Heart left ventricle (tissue), 16 donors: ENCODE measurements at places on chromosomes 4 and X. TPM values are rescaled to one million over a fixed set of nuclear protein-coding genes. Genes with fewer than 3 reads are reported as not detected.

The GSPT2 gene
- polyA plus RNA-seq = 2.8 TPM

The ZIC3 gene
- not detected for polyA plus RNA-seq

The LINC00632 gene
- 14.9 TPM for polyA plus RNA-seq

The RAP2C gene
- polyA plus RNA-seq = 9.0 TPM

The MAOB gene
- polyA plus RNA-seq = 54.8 TPM

The MFAP3L gene
- 0.76 TPM for polyA plus RNA-seq

The RAP1GDS1 gene
- polyA plus RNA-seq = 4.2 TPM
